ENCODE measurements at places on chromosomes 3 and 15.
A peak's percentile ranks its signal among the peaks of the same experiment; 100 is the strongest.

DNA sequence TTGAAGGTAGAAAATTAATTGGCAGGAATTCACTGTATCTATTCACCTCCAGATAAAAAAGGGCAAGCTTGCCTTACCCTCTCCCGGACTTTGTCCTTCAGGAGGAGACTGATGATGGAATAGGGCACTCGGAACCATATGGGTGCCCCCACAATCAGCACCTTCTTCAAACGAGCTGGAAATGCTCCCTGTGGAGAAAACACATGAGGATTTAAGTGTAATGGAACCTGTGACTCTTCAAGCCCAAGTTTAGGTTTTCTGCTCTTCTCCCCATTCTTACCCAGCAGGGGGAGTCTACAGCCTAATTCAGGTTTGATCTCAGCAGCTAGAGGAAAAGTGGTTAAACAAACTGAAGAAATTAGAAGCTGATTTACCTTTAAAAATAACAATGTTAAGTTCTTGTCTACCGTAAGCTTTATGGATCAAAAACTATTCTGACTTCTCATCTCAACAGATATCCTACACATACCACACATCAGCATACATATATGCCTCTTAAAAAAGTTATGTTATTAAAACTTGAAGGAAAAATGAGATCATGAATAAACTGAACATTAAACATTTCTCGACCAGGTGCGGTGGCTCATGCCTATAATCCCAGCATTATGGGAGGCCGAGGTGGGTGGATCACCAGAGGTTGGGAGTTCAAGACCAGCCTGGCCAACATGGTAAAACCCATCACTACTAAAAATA, 57.5 kb upstream of the SIN3A start:
- DNase-seq, result no peak

DNA sequence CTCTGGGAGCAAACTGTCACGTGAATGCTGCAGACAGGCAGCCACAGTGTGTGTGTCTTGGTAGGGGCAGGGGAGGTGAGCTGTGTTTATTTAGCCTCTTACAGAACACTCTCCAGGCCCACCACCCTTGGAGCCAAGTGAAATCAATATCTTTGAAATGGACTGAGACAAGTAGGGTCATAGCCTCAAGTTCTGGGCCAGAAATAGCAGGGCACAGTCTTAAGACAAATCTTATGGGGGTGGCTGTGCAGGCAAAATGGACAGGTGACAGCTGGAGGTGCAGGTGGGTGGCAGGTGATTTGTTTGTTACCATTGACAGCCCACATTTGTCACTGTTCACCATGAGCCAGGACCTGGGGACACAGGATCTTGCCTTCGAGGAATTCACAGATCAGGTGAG, 93.6 kb upstream of the NMNAT3 start:
- DNase-seq, result no peak

GRCh38 chr3:131812433-131812832, 222.4 kb downstream of the CPNE4 start:
- no peak for DNase-seq

GRCh38 chr15:23793191-23793680, 106.1 kb upstream of the NDN start:
- no peak for DNase-seq

GRCh38 chr3:169430707-169431404, 232.7 kb downstream of the MECOM start:
- DNase-seq, result peak; percentile 92

DNA sequence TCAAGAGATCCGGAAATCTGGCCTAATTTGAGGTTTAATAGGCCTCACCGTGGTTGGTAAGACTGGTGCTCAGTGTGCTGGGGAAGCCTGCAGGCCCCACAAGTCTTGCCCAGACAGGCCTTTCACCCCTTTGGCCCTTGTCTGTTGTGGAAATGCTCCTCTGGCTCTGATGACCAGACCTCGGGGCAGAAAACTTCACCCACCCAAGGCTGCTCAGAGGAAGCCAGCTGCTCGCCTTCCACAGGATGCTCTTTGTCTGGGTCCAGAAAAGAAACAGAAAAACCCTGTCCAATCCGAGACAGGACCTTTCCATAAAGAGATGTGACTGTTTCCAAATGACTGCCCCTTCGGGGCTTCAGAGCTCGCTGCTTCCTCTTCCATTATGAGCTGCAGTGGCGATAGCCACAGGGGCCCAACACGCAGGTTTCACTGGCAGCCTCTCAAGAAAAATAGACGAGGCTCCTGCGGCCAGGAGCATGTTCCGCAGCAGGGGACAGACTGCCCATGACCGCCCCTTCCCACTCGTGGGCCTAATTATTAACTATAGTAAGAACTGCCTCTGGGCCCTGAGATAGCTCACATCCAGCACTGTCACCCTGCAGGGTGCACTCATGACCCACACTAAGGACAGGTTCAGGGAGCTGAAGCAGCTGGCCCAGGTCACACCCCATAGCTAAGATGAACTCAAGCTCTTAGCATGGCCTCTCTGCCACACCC, 6.8 kb upstream of the SNX22 start:
- DNase-seq, result no peak

GRCh38 chr3:93910097-93910496, 63.6 kb downstream of the PROS1 start:
- peak; percentile 46 for DNase-seq

DNA sequence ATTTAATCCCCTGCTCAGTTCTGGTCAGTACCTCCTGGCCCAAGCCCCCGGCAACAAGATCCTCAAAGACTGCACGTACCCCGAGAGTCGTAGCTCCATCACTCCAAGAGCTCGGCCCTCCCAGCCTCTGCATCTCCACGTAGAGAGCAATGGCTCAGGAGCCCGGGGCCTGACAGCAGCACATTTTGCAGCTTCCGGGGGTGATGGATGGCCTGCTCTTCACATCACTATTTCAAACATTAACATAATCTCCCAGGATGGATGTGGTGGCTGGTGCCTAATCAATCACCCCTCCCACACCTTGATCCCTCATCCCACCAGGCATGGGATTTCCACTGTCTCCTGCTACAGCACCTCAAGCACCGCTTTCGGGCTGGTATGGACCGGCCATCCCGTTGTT, 28.1 kb downstream of the CACNA2D2 start:
- no peak for DNase-seq

- DNase-seq, result peak; percentile 2
Measured at GRCh38 chr3:20225769-20226168, 39.8 kb upstream of the SGO1 start.

DNA sequence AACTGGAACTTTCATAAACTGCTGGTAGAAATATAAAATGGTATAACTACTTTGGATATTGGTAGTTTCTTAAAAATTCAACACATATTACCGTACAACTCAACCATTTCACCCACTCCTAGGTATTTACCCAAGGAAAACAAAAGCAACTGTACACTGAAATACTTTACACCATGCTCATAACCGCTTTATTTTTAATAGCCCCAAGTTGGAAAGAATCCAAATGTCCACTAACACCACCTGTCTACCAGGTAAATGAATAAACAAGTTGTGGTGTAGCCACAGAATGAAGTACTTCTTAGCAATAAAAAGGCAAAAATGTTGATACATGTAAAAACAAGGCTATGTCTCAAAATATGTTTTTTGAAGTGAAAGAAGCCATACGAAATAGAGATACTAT, 215.9 kb upstream of the PEX5L start:
- DNase-seq, result no peak

DNA sequence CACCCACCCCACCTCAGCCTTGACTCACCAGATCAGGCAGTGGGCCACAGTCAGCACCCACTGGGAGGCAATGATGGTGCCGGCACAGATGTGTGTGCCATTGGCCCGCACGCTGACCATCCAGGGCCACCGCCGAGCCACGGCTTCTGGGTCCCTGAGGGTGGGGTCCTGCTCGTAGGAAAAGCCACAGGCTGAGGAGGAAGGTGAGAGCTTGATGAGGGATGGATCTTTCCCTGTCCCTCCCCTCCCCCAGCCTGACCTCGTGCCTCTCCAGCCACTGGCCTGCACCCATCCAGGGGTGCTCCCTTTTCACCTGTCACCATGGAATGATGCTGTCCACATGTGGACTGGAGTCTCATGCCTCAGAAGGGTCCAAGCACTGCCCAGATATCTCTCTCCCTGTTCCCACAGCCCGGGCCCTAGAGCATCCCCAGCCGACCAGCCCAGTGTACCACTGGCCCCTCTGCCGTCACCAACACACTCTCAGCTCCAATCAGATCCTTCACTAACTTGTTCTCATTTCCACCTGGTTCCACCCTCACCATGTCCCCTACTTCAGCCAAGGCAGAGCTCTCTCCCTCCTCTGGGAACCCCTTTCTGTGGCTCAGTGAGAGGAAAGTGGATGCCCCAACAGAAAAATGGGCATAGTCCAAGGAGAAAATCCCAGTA, 2.0 kb downstream of the PRSS50 start:
- no peak for DNase-seq

GRCh38 chr15:60591496-60592370, 112.8 kb upstream of the ICE2 start:
- DNase-seq, result no peak

DNA sequence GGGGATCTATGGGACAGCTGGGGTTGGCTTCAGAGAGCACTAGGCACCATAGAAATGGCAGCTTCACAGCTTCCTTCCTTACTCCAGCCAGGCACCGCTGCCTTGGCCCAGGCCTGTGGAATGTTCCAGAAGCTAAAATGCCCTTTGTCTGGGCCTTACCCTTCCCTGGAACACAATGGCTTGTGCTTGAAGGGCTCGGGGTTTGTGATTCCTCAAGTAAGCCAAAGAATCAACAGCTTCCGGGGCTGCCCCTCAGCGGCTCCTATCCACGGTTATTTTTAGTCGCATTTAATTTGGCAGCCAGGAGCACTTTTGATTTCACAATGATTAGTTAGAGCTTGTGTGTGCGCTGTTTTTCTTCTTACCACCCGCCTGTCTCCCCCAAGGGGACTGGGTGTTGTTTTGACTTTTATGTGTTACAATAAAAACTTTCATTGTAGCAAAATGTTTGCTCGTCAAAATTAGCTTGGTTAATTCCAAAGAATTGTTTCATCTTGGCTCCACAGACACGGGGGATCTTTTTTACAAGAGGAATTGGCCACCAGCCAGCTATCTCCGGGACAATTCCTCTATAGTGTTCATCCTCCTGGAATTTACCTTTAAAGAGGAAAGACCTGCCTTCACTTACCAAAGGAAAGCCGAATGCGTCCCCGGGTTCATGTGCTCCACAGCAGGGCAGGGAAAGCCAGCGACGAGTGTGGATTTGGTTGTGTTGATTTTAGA, 73.8 kb downstream of the TLE3 start:
- peak; percentile 42 for DNase-seq

DNA sequence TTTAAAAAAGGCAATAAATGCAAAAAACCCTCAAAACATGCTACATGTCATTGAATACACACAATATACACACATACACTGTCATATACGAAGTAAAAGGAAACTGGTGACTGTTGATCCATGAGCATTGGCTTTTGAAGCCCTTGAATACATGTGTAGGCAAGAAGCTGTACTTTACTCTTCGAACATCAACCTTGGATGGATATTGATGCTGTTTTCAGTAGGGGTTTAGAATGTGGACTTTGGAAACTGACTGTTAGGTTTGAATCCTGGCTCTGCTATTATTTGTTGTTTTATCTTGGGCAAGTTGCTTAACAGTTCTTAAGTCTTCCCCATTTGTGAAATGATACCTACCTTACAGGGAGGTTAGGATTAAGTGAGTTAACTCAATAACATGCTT, 30.5 kb downstream of the RNF13 start:
- no peak for DNase-seq

DNA sequence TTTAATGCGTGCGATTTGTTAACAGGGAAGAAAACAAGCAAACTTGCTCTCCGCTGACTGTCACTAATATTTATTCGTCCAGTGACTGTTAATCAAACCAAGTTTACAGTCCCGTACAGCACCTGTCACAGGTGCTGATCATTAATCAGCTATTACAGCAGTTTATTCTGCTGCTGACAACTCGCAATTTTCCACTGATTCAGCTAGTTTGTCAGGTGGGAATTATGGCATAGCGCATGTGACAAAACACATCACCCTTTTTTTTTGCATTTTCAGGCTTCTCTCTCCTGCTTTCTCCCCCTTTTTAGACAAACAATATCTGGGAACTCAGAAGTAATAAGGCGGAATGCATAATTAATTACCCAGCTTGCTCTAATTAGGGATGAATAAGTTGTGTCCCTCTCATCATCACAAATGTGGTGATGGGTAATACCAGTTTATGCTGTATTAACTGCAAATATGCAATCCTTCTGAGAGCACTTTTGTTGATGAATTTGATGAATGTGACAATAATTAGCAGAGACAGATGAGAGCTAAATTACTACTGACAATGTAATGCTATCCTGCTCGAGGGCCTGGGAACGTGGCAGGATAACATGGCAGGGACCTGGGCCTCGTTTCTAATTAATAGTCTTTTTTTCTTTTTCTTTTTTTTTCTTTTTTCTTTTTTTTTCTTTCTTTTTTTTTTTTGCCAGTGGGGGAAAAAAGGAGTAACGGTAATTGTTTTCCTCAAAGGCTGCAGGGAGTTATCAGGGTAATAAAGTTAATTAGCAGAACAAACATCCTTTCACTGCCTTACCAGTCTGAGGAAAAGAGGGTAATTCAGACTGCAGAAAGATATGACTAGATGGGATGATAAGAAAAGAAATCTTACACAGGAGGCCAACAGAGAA, 150.3 kb upstream of the SOX2 start:
- no peak for DNase-seq

DNA sequence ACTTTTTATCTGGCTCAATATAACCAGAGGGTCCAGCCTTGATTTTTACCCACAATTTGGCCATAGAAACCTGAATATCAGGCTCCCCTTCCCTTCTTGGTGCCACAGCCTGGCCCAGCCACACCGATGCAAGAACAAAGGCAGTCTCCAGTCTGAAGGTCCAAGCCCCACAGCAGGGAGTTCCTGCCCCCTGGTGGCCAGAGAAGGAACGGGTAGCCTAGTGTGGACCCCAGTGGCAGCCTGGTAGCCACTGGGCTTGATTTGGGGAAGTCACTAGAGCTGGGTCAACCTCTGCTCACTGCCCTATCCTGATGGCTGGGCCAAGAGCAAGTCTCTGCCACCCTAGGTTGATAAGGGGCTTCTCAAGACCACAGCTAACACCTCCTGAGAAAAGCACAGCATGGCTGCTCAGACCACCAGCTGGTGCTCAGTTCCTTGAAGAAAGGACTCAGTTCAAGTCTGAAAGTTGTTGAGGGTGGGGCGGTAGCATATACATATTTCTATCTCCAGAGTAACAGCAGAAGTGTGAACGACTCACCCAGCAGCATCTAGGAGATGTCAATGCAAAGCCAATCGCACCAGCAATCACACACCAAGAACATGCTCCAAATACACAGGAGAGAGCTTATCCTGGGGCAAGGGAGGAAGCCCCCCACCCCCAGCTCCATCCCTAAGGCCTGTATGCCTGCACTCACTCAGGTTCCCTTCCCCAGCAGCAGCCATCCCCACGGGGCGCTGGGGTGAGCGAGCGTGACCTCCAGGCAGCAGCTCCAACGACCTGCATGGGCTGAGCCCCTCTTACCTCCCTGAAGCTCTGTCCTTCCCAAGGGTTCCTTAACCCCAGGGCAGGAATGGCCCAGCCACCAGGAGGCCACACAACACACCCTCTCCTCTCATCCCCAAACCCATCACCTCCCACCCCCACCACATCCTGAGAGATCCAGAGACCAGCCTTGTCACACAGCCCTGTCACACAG, 7.6 kb downstream of the PFKFB4 start:
- peak; percentile 47 for DNase-seq

GRCh38 chr3:30548600-30548999, 57.8 kb upstream of the TGFBR2 start:
- no peak for DNase-seq

Measured in H4 (cell line).